ENCODE measurements at places on chromosomes 6 and 20.

DNA sequence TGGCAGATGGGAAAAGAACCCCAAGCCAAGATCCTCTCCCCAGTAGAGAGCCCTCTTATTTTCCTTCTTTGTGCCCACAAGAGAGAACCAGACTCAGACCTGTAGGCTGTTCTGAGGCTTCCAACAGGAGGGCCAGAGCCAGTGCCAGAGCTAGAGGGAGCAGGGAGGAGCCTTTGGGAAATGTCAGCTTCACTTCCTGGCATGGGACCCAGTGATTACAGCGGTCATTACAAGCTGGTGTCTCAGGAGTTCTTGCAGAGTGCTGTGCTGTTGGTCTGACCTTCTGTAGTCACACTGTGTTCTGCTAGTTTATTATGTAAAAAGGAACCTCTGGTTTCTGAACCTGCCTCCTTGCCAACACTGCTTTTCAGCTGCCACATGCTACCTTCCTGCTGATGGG is 38.9 kb downstream of the STK35 start:
- DNase-seq, result no peak

DNA sequence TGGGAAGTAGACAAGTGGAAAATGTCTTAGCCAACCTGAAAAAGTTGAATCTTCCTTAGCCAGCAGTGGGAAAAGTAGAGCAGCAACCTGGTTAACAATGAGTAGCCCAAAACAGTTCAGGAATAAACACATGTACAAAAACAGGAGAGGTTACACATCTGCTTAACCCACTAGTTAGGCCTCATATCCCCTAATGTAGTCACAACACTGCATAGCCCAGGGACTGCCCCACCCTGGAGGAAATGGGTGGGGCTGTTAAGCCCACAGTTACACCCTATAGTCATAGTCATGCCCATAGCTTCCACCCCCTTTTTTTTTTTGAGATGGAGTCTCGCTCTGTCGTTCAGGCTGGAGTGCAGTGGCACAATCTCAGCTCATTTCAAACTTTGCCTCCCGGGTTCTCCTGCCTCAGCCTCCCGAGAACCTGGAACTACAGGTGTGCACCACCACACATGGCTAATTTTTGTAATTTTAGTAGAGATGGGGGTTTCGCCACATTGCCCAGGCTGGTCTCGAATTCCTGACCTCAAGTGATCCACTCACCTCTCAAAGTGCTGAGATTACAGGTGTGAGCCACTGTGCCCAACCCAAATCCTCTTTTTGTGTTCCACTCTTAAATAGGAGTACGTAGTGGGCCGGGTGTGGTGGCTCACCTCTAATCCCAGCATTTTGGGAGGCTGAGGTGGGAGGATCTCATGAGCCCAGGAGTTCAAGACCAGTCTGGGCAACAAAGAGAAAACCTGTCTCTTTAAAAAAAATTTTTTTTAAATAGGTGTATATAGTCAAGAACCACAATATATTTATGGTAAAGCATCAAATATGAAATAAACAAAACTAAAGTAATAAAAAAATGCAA is 24.5 kb downstream of the ILRUN start:
- DNase-seq, result peak; percentile 47

- DNase-seq, result no peak
Observed at GRCh38 chr20:10478205-10478604, 43.1 kb downstream of the SLX4IP start.

DNA sequence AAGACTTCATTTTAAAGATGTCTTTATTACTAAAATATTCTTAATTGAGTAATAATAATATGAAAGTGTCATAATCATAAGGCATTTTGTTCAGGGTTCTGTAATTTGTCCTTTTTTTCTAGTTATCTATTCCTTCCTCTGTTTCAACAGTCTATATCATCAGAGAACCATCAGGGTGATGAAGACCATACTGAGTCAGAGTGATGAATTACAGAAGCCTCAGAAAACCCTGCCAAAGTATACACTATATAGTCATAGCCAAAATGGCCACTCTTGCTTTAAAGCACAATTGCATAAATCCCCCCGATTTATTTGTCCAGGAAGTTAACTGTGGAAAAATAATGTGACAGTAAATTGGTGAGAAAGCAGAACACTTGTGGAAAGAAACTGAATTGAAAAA is 735.0 kb downstream of the EPHA7 start:
- DNase-seq, result no peak

DNA sequence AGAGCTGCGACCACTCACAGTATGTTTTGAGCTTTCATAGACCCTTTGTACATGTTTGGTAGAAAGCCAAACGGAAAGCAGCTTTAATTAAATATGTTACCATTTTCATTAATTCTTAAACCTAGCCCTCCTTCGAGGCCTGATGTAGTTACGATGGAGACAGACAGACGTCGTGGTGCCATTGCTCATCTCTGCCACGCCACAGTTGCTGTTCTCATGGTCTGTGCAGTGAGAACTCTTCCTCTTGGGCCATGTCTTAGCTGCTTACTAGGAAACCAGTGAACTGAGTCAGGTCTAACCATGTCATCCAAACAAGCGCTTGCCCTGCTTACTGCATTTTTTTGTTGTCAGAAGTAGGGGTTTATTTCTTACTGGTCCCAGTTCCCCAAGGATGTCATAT is 62.8 kb downstream of the SNX9 start:
- no peak for DNase-seq

DNA sequence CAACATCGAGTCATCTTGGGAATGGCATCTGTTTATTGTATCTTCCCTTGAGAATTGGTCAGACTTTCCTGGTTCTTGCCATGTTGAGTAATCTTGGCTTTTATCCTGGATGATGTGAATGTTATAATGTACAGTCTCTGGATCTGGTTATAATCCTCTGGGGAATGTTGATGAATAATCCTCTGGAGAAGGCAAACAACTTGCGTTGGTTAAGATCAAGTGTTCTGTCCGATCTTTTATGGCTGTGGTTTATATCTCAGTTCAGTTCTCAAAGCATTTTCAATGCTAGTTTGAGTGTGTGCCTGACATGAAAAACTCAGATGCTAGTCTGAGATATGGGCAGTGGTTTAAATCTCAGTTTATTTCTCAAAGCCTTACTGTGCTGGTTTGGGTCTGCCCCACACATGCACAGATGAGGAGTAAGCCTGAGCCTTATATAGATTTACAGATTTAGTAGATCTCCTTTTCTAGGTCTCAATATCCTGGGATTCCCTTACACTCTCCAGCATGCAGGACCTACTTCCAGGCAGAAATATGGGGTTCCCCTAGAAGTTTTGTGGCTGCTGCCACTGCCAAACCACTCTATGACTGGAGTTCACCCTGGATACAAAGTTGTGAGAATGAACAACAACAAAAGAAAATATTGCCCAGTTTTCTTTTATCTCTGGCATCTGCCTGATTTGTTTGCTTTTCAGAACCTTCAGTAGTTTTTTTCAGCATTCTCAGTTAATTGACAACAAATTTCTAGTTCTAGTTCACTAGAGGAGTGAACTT is 191.8 kb upstream of the MAN1A1 start:
- DNase-seq, result no peak

DNA sequence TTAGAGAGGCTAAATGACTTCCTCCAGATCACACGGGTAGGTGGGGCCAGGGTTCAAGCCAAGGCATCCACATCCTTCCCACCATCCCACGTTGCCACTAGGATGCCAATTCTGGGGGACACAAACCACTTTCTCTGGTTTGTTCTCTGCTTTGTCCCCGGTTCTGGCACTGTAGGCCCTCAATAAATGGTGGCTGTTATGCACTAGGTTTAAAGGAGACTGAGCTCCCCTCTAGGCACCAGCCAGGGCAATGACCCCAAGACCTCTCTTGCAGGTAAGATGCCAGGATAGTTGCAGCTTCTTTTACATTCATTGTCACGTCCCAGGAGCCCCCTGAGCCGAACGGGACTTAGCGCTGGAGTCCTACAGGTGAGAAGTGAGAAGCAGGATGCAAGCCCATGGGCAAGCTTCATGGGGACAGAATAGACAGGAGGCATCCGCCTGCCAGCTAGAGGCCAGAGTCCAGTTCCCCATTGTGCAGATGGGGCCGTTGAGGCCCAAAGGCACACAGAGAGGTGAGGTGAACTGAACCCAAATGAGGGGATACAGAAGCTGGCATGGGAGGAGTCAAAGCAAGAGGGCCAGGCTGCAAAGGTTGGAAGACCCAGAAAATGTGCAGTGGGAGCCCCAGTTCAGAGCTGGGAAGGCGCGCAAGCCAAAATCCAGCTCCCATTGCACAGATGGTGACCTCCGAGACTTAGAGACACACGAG is 677 bp downstream of the PXMP4 start:
- no peak for DNase-seq

- DNase-seq, result no peak
Observed at GRCh38 chr6:92271091-92271490, 1148.3 kb downstream of the EPHA7 start.

GRCh38 chr6:33299237-33299944 is 649 bp upstream of the RGL2 start:
- DNase-seq, result peak; percentile 93

GRCh38 chr6:117677553-117678141 is 2.4 kb downstream of the NUS1 start:
- DNase-seq, result no peak

DNA sequence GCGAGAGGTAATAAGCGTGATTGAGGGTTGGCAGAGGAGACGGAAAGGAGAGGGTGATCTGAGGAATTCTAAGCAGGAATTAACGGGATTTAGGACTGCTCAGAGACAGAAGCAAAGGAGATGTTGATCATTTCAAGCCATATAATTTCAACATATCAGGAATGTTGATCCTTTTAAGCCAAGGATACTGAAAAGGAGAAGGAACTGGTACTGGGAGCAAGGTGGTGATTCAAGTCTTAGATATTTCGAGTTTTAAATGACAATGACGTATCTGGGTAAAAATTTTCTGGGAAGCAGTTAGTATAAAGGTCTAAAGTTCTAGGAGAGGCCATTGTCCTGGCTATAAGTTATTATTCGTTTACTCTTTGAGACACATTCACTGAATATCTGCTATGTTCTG is 91.3 kb upstream of the OGFRL1 start:
- DNase-seq, result no peak

- DNase-seq, result no peak
Observed at GRCh38 chr6:164889980-164890379, 419.4 kb downstream of the C6orf118 start.

GRCh38 chr20:37885593-37886503 is 17.1 kb upstream of the VSTM2L start:
- no peak for DNase-seq

GRCh38 chr6:156154896-156155295 is 622.3 kb upstream of the ARID1B start:
- DNase-seq, result no peak

- no peak for DNase-seq
Observed at GRCh38 chr20:24972341-24972740, 20.2 kb downstream of the APMAP start.

- no peak for DNase-seq
Observed at GRCh38 chr6:135295085-135295484, 114.0 kb downstream of the MYB start.

GRCh38 chr6:113402544-113402943 is 454.6 kb upstream of the MARCKS start:
- no peak for DNase-seq

- DNase-seq, result peak; percentile 71
Observed at GRCh38 chr20:50192364-50193198, 2.0 kb downstream of the CEBPB start.

- no peak for DNase-seq
Observed at GRCh38 chr6:106170030-106170791, 84.1 kb downstream of the PRDM1 start.

- peak; percentile 39 for DNase-seq
Observed at GRCh38 chr6:109187399-109188114, 92.2 kb downstream of the CEP57L1 start.

- DNase-seq, result no peak
Observed at GRCh38 chr6:36853325-36853724, 14.1 kb upstream of the CPNE5 start.

GRCh38 chr6:47733879-47734558 is 35.6 kb downstream of the ADGRF4 start:
- no peak for DNase-seq

GRCh38 chr20:10171864-10172751 is 46.5 kb upstream of the SNAP25 start:
- no peak for DNase-seq

DNA sequence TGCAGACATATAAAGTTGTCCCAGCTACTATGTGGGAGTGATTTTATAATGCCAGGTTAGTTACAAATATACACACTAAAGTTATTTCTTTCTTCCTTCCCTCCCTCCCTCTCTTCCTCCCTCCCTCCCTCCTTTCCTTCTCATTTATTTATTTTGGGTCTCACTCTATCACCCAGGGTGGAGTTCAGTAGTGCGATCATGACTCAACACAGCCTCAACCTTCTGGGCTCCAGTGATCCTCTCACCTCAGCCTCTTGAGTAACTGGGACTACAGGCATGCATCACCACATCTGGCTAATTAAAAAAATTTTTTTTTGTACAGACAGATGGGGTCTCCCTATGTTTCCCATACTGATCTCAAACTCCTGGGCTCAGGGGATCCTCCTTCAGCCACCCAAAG is 59.2 kb downstream of the PHF20 start:
- no peak for DNase-seq

- DNase-seq, result no peak
Observed at GRCh38 chr6:116887168-116887567, 10.1 kb downstream of the RFX6 start.

GRCh38 chr6:30759575-30760239 is 15.4 kb upstream of the IER3 start:
- no peak for DNase-seq

DNA sequence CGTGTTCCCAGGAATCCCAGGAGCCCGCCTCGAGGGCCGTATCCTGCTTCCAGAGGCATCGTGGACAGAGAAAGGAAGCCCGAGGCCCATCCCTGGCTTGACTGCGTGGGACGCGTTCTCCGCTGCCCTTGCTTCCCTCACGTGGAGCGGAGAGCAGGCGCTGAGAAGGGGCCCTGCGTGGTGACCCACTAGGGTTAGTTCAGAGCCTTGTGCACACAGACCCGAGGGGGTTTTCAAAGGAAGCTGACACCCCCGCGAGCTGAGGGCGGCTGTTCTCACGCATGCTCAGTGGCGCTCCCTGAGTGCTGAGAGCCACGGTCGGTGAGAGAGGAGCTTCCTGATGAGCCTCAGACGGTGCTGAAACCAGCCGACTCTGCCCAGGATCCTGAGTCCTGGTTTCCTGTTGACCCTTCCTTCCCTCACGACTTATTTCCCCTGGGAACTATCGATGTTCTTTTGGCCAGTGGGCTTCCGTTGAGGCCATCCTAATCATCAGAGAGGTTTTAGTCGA is 28.9 kb upstream of the CCR6 start:
- DNase-seq, result peak; percentile 55

GRCh38 chr6:57435475-57436160 is 118.2 kb downstream of the PRIM2 start:
- DNase-seq, result no peak

All from stimulated activated CD4-positive, alpha-beta T cell treated with anti-CD3 and anti-CD28 coated beads, Interleukin-15, amount 100 ng/mL, for 1 hour (primary cell).